ENCODE measurements at places on chromosomes 13 and 19. TPM values are rescaled to one million over a fixed set of nuclear protein-coding genes. Genes with fewer than 3 reads are reported as not detected.

- no peak for DNase-seq
Observed at GRCh38 chr19:15231271-15231670, 977 bp downstream of the EPHX3 start.

GRCh38 chr13:53138376-53139036, 109.9 kb downstream of the OLFM4 start:
- DNase-seq, result no peak

GRCh38 chr13:96314974-96315373, 225.1 kb downstream of the HS6ST3 start:
- DNase-seq, result no peak

DNA sequence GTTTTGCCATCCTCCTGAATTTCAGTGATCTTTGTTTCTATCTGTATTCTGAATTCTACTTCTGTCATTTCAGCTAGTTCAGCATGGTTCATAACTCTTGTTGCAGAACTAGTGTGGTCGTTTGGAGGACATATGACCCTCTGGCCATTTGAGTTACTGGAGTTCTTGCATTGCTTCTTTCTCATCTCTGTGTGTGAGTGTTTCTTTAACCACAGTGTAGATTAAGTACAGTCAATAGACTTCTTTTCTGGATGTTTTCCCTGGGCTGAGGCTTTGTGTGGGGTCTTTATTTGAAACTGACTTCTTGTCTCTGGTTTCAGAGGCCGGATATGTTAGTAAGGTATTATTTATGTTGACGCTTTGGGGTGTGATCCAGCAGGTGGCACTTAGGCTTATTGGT, 14.7 kb downstream of the IGFL2 start:
- no peak for DNase-seq

DNA sequence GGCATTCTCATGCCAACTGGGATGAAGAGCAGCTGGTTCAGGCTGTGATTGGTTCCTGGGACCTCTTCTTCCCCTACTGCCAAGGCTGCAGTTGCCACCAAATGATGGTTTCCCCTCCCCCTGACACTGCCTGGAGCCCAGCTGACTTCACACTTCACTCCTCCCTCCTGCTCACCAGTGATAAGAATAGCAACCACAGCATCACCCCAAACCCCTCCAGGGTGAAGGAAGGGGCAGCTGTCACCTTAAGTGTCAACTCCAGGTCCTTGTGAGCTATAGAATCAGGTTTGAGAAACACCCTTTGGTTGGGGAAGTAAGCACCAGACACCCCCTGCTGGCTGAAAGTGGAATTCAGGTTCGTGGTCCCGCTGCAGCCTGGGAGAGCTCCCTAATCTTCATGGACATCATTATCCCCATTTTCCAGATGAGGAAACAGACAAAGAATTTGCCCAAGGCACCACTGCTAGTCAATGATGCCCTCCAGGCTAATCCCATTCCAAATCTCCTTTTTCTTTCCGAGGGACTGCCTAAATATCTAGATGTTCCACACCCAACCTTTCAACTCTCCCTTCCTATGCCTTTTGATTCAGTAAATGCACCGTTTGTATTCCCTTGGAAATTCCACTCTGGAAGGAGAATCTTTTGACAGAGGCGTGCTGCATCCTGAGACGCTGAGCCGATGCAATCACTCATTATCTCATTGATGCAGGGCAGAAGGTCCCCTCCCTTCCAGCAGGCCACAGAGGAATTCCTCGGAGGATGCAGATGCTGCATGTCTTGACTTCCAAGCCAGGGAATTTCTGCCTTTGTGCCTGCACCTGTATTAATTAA, 50.6 kb upstream of the UQCRFS1 start:
- peak; percentile 68 for DNase-seq

DNA sequence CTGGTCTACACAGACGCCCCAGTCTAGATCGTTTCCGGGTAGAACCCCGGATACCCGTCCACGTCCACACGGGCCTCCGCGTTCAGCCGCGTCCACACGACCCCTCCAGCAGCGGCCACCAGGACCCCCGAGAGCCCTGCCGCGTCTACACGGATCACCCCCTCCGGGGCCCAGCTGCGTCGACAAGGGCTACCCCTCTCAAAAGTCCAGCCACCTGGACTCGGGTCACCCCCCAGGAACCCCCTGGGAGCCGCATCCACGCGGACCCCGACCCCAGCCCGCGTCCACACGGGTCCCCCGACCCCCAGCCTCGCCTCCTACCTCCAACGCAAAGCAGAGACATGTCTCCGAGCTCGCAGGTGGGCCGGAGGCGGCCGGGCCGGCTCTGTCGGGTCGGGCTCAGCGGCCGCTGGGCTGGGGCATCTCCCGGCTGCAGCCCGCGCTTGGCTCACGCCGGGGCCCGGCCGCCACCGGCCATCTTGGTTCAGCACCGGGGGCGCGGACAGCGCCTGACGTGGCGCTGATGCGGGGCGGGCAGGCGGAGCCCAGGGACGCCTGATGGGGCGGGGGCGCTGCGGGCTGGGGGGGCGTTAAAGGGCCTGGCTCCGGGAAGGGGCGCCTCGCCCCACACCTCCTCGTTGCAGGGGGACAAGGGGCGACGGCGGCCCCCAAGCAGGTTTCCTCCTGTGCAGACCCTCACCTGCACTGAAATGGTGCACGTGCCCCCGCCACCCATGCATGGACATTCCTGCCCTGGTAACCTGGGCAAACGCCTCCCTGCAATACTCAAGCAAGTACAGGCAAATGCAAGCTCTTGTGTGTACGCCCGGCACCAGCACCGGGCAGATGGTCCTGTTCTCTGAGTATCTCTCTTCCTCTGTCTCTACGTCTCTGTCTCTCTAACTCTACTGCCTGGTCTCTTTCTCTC, at the start of gene UNC13A:
Gene UNC13A (minus strand): TSS at position 498 of the 928 bp plus-strand sequence. CDS start 155 bp downstream, at position 343.
- peak; percentile 49 for DNase-seq

DNA sequence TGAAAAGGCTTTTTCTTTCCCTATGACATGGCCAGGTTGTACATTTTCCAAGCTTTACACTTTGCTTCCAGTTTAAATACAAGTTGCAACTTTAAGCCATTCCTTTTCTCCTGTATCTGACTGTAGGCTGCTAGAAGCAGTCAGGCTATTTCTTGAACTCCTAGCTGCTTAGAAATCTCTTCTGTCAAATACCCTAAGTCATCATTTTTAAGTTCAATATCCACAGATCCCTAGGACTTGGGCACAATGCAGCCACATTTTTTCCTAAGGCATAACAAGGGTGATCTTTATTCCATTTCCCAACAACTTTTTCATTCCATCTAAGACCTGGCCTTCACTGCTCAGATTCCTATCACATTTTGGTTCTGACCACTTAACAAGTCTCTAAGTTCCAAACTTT, 142.7 kb upstream of the TUBA3C start:
- no peak for DNase-seq

DNA sequence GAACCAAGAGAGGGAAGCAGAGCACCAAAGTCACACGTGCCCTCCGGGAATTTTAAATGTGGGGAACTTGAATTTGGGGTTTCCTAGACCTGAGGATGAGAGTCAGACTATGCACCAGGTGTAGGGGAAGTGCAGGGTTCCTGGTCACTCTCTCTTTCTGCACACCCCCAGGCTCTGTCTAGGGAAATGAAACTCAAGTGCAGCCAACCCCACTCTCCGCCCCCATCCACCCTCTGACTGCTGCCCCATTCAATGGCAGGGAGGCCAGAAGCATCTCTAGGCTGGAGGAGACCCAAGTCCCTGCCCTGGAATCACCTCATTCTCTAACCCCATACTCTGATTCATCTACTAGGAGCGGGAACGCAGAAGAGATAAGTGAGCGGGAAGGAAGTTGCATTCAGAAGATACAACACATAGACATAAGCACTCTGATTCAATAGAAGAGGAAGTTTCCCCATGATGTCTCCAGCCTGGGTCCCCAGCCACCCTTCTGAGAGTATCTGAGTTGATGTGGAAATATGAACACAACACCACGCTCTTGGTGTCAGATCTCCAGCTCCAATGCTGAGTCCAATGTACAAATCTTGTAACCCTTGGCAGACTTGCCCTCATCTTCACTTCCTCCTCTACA, 4.7 kb upstream of the SIGLEC14 start:
- no peak for DNase-seq

DNA sequence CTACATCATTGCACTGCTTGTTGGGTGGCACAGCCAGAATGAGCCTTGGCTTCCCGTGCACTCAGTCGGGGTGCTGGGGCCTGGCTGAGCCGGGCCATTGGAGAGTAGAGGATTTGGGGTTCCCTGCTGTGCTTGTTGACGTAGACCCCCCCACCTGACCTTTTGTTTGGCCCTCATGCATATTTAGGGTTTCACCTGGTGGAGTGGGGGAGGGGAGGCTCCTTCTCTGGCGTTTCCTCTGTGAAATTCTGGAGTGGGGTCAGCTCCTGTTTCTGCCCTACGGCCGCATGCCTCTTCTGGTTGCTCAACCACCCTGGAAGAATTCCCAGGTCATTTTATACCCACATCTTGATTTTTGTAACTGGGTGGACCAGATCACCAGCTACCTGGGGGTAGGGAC, 82.8 kb downstream of the SIPA1L3 start:
- no peak for DNase-seq

The TNFRSF19 gene
- total RNA-seq, result not detected

The PSG4 gene
- total RNA-seq, result not detected

The ZNF345 gene
- total RNA-seq, result 5.1 TPM

The PRR19 gene
- 0.38 TPM for total RNA-seq

All from activated CD8-positive, alpha-beta T cell treated with anti-CD3 and anti-CD28 coated beads for 36 hours (primary cell).